Left ventricle myocardium superior (tissue), 1 donor: ENCODE measurements at places on chromosomes 16 and 17. TPM values are rescaled to one million over a fixed set of nuclear protein-coding genes. Genes with fewer than 3 reads are reported as not detected.

Gene SPNS1
- 17.9 TPM for total RNA-seq

Gene CCL11
- total RNA-seq = 5.4 TPM

Gene PSMB3
- 167 TPM for total RNA-seq

Gene PIMREG
- not detected for total RNA-seq

Gene SBK1
- 2.8 TPM for total RNA-seq
